ENCODE measurements at places on chromosomes 5 and 9.

DNA sequence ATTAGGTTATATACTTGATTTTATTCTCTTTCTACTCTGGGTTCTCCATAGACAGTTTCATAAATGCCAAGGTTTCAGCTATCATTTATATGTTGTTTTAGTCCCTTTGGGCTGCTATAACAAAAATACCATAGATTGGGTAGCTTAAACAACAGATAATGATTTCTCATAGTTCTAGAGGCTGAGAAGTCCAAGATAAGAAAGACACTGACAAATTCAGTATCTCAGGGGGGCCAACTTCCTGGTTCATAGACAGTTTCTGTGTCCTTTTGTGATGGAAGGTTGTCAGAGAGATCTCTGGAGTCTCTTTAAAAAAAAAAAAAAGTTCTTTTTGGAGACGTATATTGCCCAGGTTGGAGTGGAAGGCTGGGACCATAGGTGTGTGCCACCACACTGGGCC lies 113.3 kb downstream of the SCAMP1 start:
- DNase-seq: no peak

- DNase-seq: no peak
Observed at GRCh38 chr9:94256007-94256406, 3.1 kb upstream of the ZNF169 start.

DNA sequence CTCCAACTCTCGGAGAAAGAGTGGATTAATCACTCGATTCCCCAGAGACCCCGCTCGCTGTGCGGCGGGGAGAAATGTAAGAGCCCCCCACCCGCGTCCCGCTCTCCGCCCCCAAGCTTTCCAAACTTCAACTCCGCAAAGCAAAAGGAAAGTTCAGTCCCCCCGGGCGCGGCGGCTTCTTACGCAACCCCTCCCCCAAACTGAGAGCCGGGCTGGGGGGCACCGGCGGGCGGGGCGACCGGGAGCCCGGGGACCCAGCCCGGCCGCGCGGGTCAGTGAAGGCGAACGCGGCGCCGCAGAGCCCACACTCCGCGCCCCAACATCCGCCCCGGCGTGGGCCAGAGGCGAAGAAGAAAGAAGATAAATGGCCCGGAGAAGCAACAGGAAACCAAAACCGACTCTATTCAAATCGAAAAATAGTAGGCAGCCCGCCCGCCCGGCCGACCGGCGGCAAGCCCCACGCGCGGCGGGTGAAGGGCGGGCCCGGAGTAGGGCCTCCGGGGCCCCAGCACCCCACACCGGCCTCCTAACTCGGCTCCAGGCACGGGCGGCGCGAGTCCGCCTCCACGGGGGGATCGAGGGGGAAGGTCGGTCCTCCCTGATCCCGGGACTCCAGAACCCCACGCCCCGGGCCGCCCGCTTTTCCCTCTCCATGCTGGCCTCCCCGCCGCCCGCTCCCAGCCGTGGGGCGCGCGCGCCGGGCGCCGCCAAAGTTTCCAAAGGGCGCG lies 720 bp downstream of the NOTCH1 start:
- DNase-seq: peak; percentile 84

GRCh38 chr5:5404381-5404780 lies 18.1 kb upstream of the ICE1 start:
- no peak for DNase-seq

DNA sequence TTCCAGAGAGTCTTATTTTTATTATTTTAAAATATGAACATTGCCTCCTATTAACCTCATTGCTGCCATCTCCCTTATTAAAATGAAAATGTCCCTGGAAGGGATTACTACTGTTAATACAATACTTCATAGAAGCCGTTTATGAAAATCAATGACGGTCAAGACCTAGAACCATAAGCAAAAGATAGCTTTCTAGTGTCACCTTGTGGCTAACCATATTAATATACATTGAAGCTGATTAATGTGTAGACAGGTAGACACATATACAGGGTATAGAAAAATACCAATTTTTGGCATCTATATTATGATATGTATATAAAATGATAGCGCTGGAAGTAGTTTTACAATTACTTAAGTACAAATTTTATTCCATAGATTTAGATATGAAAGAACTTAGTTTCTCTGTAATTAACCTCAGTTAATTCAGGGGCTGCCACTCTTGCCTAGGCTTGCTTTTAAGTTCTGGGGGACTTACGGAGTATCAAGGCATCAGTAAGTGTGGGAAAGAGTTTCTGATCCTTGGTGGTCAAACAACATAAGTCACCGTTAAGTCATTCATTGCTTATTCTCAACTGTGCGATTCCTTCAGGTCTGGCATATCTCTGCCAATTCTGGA lies 2.5 kb upstream of the YTHDC2 start:
- no peak for DNase-seq

- DNase-seq: no peak
Observed at GRCh38 chr9:122389799-122390481, 19.1 kb downstream of the PTGS1 start.

- no peak for DNase-seq
Observed at GRCh38 chr9:112384690-112385089, 4.8 kb downstream of the HSDL2 start.

DNA sequence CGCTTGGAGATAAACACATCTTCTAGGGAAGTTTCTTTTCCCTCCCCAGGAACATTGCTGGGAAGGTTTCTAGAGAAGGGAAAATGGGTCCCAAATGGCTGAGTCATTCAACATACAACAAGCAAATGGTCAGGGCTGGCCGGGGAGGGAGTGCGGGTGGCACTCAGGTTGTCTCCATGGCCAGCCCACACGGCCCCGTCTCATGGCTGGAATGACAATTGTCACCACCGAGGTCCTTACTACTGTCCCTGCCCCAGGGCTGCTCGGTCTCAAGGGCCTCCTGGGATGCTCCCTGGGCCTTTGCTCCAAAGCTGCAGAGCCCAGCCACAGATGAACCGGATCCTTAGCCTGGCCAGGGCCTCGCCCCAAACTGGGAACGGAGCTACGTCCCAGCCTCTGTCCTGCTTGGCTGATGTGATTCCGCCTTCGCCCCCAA lies 121.9 kb downstream of the FGF18 start:
- DNase-seq: no peak

DNA sequence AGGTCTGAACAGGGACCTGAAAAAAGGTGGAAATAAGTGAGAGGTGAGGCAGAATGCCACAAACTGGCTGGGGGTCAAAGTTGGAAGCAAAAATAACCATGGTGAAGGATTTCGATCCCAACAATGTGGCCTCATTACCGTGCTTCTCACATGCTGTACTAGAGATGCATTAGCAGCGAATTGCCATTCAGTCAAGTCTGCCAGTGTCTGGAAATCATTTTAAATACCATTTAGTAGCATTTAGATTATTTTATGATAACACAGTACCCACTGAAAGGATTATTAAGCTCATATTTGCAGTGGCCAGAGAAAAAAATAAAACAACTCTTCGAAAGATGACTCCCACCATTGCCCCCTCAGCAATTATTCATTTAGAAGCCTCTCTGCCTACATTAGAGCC lies 294.6 kb upstream of the SLC24A2 start:
- DNase-seq: no peak

- no peak for DNase-seq
Observed at GRCh38 chr9:137723783-137724445, 105.1 kb downstream of the EHMT1 start.

GRCh38 chr9:78666818-78667414 lies 370.0 kb downstream of the PSAT1 start:
- DNase-seq: no peak

DNA sequence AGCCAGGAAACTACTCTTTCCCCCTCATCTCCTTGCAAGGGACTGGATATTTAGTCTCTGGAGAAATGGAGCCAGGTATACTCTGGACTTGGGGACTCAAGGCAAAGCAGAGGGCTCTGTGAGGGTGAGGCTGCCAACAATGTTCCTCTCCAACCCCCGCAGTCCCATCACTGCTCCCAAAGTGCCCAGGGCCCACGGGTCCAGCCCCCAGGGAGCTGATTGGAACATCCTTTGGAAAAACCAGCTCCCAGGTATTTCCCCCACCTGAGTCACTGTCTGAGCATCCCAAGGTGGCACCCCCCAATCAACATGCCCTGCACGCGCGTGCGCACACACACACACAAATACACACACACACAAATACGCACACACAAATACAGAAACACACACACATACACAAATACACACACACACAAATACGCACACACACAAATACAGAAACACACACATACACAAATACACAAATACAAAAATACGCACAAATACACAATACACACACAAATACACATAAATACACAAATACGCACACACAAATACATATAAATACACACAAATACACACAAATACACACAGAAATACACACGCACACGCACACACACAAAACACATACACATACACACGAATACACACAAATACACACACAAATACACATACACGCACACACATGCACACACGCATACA lies 137.4 kb downstream of the DAB2IP start:
- no peak for DNase-seq

DNA sequence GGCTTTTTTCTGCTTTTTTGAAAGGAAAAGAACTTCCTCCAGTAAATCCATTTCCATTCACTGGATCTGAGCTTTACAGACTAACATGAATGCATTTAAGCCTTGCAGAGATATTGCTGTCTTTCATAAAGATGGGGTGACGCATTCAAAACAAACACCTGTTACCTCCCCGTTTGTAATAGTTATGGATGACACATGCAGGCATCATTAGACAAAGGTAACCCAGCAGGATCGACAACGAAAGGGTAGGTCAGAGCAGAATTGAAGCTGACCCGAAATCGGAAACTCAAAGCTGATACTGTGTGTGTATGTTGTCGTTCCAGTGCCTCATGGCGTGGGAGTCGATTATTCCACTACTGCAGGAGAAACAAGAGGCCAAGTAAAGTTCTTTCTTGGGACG lies 22.2 kb downstream of the SLC46A2 start:
- no peak for DNase-seq

DNA sequence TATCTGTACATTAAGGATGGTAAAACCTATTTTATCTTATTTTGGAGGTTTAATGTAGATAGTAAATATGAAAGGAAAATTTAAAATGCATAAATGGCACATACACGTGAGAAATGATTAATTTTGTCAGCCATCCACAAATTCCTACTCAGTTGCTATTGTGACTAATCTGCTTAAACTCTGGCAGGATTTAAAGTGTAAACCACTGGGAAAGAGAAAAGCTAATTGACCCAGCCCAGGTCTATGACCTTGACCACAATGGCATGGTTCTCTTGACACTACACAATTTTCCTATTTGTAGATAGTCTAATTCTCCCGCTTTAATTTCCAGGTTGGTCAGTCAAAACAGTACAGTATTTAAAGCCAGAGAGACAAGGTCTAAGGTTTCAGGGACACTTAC lies 459.0 kb upstream of the KLF4 start:
- no peak for DNase-seq

DNA sequence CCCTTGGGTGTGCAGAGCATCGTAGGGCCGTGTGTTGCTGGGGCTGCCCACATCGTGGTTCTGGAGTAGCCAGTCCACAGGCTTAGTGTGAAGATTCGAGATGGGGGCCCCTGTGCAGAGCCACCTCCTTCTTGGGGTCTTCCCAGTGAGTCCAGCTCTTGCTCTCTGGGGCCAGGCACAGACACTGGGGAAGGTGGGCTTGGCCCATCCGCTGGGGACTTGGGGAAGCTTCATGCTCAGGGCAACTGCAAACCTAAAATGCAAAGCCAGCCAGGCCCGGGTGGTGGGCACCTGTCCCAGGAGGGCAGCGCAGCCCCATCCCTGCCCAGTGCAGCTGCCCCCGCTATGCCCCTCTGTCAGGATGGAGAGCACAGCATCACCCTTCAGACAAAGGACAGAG lies 46.4 kb upstream of the LRRC14B start:
- no peak for DNase-seq
